NCI-H1092 treated with DMSO at 0.1 percent for 48 hours (cell line): ENCODE measurements at places on chromosomes 6 and 20.

GRCh38 chr6:160461641-160462040 lies 113.5 kb downstream of the SLC22A3 start:
- DNase-seq, result no peak

DNA sequence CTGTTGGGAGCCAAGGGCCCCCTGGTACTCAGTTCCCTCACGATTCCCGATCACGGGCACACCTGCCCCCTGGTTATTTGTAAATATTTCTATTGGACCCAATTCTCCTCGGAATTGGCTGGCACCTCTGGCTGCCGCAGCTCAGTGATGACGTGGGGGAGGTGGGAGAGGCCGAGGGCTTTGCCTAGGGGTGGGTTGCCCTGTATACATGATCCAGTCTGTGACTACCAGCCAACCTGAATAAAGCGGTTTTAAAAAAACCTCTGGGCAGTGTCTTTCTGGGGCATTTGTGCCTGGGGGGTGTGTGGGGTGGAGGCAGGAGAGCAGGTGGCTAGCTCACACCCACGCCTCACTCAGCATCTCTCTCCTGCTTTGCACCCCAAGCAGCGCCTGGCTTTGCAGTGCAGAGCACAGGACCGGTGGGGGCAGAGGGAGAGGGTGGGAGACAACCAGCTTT lies 42.2 kb downstream of the VSTM2L start:
- DNase-seq, result peak; percentile 78

DNA sequence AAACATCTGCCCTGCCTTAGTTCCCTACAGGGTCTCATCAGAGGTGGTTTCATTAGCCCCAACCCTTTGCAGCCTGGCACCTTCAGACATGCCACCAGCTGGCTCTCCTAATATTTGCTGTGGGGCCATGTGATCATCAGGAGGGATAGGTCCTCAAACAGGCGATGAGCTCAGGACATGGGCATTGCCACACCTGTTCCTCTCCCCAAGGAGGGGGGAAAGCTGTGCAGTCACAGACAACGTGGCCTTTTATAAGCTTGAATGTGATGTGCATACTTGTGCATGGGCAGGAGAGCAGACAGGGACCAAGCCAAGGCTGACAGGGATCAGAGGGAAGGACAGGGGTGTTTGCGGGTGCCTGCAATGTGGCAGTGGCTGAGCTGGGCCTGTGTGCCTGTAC lies 78.8 kb upstream of the ZNFX1 start:
- no peak for DNase-seq

GRCh38 chr6:3109761-3110160 lies 8.8 kb upstream of the BPHL start:
- no peak for DNase-seq

DNA sequence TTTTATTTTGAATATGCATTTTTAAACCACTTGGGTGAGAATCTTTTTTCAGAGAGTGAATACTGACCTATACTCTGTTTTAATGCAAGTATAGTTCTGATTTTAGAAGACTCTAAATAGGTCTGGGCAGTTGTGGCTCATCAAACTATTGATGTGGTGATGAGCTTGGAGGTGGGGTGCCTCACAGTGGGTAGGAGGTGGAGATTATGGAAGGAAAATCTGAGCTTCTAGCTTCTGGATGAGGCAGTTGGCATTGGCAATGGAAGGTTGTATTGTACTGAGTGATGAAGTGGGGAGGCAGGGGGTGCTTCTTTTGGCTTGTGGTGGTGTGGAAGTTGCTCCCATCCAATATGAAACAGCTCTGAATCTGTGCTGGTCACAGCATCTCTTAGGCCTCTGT lies 52.7 kb downstream of the VAPB start:
- DNase-seq, result no peak

- DNase-seq, result no peak
Observed at GRCh38 chr6:55082021-55082420, 92.3 kb upstream of the HCRTR2 start.

- DNase-seq, result no peak
Observed at GRCh38 chr6:74366634-74367033, 670.6 kb downstream of the CD109 start.

- DNase-seq, result peak; percentile 9
Observed at GRCh38 chr6:39420300-39421265, 98.1 kb upstream of the KCNK16 start.

DNA sequence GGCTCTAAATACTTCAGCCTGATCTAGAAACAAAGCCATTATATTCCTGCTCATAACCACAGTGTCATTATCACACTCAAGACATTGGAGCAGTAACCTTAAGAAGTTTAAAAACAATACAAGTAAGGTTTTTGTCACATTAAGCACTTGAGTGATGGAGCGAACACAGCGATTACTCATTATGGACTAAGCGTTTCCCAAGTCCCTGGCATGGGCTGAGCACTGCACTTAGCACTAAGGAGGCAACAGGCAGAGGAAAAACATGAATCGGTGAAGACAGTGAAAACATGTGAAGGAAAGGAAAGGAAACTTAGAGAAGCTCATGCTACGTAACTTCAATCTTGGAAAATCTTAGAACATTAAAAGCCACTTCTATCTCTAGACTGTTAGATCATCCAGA lies 108.7 kb downstream of the SLC24A3 start:
- DNase-seq, result no peak

- DNase-seq, result no peak
Observed at GRCh38 chr20:64037498-64038213, 1.7 kb downstream of the C20orf204 start.

GRCh38 chr6:157638779-157639178 lies 184.3 kb upstream of the SNX9 start:
- DNase-seq, result no peak

- peak; percentile 34 for DNase-seq
Observed at GRCh38 chr6:100257793-100258395, 206.8 kb downstream of the SIM1 start.

GRCh38 chr6:158832026-158832425 lies 12.9 kb upstream of the EZR start:
- no peak for DNase-seq

GRCh38 chr6:157329829-157330228 lies 6.5 kb upstream of the TMEM242 start:
- no peak for DNase-seq

- no peak for DNase-seq
Observed at GRCh38 chr6:121694389-121694788, 258.9 kb downstream of the GJA1 start.

DNA sequence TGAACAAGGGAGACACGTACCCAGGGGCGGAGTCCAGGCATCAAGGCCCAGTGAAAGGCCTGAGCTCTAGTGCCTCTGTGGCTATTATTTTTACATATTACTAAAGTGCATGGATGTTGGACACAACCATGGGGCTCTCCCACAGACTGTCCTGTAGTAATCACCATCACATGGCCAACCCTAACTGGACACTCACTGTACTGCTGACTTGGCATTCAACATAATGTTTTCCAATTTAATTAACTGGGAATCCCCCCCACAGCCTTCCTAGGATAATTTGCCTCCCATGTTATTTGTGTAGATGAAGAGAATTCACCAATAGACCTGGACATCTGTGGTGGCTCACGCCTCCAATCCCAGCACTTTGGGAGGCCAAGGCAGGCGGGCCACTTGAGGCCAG lies 34.5 kb downstream of the ARFGEF2 start:
- DNase-seq, result no peak

- no peak for DNase-seq
Observed at GRCh38 chr20:25539742-25540672, 45.3 kb downstream of the NINL start.

DNA sequence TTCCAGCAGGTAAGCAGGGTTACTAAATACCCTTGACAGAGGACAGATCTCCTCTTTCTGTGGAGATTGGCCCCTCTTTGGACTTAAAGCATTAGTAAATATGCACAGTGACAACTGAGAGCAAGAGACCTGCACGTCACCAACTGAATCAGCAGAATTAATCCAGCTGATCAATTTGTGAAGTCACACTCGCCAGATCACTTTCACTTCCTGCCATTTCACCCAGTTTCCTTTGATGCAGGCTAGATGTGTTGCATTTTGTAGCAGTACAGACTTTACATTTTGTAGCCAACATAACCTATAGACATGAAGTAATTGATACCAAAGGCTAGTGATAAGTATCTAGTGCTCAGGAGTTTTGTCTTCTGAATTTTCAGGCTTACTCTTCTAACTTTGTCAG lies 11.9 kb downstream of the SYNE1 start:
- DNase-seq, result no peak

- no peak for DNase-seq
Observed at GRCh38 chr6:90829311-90829710, 242.4 kb upstream of the MAP3K7 start.

GRCh38 chr20:34015401-34016335 lies 22.0 kb downstream of the RALY start:
- DNase-seq, result no peak

- no peak for DNase-seq
Observed at GRCh38 chr20:29763821-29764511, 1493.5 kb upstream of the DEFB115 start.

- no peak for DNase-seq
Observed at GRCh38 chr20:37991908-37992307, 41.3 kb downstream of the TTI1 start.

DNA sequence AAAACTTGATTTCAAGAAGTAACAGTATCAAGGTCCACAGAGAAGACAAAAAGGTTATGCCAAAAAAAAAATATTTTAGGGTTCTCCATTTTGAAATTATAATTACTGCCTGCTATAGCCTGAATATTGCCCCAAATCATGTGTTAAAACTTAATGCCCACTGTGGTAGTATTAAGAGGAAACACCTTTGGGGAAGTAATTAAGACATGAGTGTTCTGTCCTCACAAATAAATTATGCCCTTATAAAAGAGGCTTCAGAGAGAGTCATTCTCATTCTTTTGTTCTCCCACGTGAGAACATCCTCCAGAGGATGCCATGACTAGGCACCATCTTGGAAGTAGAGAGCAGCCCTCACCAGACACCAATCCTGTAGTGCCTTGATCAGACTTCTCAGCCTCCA lies 66.2 kb downstream of the GMDS start:
- no peak for DNase-seq

GRCh38 chr6:83047065-83047754 lies 18.4 kb downstream of the UBE3D start:
- DNase-seq, result no peak

DNA sequence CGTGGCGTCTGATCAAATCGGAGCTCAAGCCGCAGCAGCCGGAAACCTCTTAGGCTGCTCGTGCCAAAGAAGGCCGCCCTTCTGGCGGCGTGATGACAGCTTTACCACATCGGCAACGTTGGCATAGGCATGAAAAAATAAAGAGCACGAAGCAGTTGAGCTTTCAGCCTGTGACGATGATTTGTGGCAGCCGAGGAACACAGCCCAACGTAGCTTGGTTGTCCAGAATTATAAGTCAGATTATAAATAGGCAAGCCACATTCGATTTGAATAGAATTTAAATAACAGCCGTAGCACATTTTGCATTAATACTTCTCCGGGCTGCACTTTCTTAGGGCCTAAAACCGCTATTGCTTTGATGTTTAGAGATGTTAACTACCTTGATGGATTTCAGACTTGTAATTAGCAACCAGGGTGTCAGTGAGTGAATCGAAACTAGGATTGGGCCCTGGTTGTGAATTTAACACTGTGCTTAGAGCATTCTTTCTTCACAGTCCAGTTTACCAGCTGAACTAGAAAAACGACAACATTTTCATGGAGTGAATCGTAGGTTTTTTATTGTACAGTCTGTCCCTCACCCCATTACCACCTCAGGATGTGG lies 864 bp upstream of the BCLAF1 start:
- peak; percentile 74 for DNase-seq

GRCh38 chr6:29201966-29202365 lies 31.3 kb downstream of the OR2J2 start:
- DNase-seq, result no peak

DNA sequence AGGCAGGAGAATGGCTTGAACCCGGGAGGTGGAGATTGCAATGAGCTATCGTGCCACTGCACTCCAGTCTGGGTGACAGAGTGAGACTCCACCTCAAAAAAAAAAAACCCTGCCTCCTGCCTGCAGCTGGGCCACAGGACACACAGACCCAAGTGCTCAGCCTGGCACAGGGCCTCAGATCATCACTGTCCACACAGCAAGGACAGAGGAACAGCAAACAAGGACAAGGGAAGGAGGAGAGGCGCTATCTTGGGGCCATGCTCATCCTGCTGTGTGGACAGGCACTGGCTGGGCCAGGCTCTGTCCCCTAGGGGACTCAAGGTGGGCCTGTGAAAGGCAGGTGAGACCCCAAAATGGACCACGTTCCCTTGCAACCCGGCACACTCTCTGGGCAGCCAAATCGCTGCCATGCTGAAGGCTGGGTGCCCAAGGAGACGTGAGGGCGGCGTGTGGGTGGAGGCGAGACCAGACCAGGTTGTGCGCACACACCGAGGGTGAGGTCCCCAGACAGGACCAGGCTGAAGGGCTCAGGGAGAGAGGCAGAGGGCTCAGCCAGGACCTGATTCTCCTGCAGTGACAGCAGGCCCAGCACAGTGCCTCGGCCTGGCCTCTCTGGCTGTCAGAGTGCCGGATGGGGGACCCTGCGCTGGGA lies 9.1 kb downstream of the UCKL1 start:
- DNase-seq, result no peak

DNA sequence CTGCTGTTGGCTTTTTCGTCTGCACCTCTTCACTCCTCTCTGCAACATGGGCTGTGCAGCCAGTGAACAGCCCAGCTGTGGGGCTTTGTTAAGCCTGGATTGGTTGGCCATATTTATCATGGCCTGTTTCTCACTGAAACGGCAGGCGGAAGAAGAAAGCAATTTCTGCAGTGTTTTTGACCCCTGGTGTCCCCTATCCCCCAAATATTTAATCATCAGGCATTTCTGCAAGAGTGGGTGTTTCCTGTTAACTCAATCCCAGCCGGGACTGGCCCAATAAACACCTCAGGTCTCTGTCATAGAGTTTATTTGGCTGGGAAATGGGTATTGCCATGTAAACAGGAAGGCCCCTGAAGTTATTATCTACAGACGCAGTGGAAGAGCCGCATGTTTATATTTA lies 174.8 kb upstream of the SUPT3H start:
- DNase-seq, result no peak

GRCh38 chr6:152117156-152118133 lies 310.0 kb downstream of the ESR1 start:
- no peak for DNase-seq

DNA sequence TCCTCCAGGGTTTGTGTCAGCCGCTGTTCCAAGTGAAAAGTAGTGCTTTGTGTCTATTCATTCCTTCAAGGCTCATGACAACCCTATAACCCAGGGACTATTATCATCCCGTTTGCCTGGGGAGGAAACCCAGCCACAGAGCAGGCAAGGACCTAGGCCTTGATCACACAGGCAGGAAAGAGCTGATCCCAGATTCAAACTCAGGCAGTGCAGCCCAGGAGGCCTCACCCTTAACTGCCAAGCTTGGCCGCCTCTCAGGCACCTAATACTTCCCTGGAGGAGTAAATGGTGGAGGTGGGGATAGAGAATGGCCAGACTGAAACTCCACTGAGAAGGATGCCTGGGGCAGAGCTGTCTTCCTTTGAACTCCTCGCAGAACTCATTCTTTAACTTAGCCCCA lies 215.1 kb upstream of the QKI start:
- DNase-seq, result no peak

- DNase-seq, result no peak
Observed at GRCh38 chr20:56091628-56092234, 86.4 kb upstream of the CBLN4 start.

- DNase-seq, result no peak
Observed at GRCh38 chr6:125747589-125748405, 1.6 kb upstream of the HEY2 start.

GRCh38 chr6:3196770-3197169 lies 30.7 kb downstream of the TUBB2B start:
- no peak for DNase-seq

GRCh38 chr6:139698526-139699176 lies 324.2 kb upstream of the CITED2 start:
- DNase-seq, result no peak

- DNase-seq, result no peak
Observed at GRCh38 chr6:14693301-14694192, 552.3 kb upstream of the JARID2 start.

GRCh38 chr20:49445176-49445575 lies 37.3 kb downstream of the KCNB1 start:
- no peak for DNase-seq
